Substantia nigra (tissue), 51 donors: ENCODE measurements at places on chromosomes 16 and 17.

GRCh38 chr17:57407287-57408070 lies 151.2 kb downstream of the MSI2 start:
- no peak for DNase-seq

GRCh38 chr17:33517746-33518145 lies 224.7 kb upstream of the ASIC2 start:
- DNase-seq: no peak

DNA sequence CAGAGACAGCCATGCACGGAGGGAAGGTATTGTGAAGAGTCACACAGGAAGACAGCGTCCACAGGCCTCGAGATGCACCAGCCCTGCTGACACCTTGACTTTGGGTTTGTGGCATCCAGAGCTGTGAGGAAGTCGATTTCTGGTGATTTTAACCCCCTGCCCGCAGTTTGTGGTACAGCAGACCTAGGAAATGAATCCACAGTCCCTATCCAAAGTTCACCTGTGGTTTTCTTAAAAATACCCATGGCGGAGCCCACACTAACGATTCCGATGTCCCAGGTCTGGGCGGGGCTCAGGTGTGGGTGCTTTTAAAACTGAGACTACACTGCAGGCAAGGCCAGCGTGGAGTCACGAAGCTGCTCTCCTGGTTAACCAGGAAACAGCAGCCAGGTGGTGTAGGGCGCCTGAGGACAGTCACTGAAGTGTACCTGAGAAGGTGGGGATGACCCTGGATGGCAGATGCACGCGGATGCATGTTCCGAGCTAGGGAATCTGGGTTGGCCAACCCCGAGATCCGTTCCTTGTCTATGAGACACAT lies 14.4 kb upstream of the MEAK7 start:
- DNase-seq: no peak

DNA sequence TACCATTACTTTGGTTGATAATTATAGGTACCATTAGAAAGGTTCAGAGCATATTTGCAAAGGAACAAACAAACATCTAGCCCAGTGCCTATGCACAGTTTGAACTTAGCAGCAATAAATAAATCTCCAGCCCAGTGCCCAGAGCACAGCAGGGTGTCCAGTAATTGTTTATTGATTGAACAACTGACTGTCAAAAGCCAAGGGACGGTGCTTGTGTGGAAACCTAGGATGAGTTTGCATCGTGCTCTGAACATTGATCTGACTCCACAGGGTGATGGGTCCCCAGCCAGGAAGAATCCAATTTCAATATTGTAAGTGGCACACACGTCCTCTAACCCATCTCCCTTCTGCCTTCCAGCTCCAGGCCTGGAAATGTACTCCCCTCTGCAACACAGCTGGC lies 625.5 kb upstream of the C16orf82 start:
- DNase-seq: no peak

DNA sequence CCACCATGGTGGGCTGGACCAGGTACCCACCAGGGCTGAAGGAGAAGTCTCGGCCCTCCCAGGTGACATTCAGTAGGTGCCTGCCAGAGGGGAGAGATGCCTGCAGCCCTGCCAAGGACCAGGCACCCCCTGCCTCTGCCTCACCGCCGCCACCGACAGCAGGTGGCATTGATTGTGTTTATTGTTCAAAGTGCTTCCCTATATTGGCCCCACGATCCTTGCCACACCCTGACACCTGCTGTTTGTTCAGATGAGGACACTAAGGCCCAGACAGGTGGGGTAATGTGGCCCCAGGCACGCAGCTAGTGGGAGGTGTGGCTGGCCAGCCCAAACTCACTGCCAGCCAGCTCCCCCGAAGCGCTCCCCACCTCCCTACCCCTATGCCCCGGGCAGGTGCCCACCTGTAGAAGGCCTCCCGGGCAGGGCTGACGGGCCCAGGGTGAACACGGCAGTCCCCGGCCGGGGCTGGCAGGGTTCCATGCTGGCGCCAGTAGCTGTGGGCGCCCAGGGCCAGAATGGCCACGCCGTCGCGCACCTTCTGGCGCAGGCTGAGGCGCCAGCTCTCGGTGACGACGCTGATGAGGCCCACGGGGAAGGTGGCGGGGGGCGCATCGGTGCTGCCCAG lies 8.0 kb downstream of the GRIN2C start:
- DNase-seq: no peak

- no peak for DNase-seq
Observed at GRCh38 chr17:16286947-16287562, 66.2 kb downstream of the CENPV start.

GRCh38 chr17:45755050-45755449 lies 29.1 kb upstream of the CRHR1 start:
- DNase-seq: no peak

GRCh38 chr17:63785556-63785955 lies 11.6 kb downstream of the DDX42 start:
- no peak for DNase-seq

DNA sequence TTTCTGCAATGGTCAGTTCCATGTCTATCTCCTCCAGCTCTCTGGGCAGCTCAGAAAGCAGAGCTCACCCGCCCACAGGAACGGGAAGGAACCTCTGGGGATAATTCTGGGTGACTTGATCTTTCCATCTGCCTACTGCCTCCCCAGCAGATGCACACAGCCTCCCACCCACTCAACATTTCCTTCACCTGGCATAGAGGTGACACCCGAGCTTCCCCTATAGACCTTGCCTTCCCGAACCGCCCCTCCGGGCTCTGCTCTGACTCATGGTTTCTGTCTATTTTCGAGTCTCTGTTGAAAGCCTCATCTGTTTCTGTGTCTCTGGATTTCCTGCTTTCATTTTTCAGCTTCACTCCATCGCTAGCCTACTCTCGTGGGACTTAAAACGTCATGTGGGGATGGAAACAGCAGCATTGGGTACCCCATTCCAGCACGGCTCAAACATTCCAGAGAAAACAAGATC lies 11.4 kb downstream of the GGA3 start:
- no peak for DNase-seq

GRCh38 chr17:7710301-7710700 lies 5.3 kb downstream of the EFNB3 start:
- DNase-seq: no peak

DNA sequence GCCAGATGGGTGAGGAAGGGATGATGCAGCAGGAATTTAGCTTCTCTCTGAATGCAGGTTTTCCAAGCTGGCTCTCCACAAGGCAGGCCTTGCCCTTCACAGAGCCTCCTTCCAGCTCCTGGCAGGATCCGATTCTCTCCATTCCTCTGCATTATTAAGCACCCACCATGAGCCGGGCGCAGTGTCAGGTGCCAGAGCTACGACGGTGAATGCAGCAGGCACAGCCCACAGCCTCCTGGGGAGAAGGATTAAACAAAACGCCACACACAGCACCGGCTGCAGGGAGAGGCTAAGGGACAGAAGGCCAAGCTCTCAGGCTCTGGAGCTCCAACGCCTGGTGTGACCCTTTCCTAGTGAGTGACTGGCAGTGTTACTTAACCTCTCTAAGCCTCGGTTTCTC lies 7.1 kb upstream of the MT2A start:
- DNase-seq: no peak

DNA sequence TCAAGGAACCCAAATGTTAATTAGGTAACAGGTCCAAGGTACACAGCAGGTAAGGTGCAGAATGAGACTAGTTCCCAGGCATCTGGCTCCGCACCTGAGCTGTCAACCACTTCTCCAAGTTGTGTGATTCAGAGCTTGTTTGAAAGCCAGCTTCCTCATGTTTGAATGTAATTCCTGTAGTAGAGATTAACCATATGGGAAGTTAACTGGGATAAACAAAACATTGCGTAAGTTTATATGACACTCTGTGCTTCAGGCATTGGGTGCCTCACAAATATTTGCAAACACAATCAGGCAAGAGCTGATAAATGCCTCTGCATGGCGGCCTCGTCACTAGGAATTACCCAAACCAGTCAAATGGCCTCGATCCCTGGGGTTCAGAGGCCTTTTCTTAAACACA lies 27.9 kb upstream of the CPHXL start:
- DNase-seq: no peak

- DNase-seq: no peak
Observed at GRCh38 chr16:54699656-54700055, 231.0 kb upstream of the IRX5 start.

DNA sequence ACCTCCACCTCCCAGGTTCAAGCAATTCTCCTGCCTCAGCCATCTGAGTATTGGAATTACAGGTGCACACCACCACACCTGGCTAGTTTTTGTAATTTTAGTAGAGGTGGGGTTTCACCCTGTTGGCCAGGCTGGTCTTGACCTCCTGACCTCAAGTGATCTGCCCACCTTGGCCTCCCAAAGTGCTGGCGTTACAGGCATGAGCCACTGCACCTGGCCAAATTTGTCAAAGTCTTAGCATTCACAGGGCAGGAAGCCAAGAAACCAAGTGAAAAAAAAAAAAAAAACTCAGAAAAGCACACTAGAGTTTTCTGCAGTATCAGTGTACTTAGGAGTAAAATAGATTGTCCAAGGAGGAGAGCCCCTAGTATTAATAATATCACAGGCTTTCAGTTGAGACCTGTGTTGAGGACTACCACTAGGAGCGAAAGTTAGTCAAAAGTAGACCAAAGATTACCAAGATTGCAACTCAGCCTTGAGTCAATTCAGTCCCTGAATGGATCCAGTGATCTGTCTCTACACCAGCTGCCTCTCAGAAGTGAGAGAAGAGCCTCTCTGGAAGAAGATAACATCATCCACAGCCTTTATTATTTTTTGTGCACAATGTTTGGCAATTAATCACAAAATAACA lies 159.7 kb downstream of the CEP112 start:
- DNase-seq: no peak

- DNase-seq: no peak
Observed at GRCh38 chr17:2064520-2064971, 9.6 kb downstream of the HIC1 start.

DNA sequence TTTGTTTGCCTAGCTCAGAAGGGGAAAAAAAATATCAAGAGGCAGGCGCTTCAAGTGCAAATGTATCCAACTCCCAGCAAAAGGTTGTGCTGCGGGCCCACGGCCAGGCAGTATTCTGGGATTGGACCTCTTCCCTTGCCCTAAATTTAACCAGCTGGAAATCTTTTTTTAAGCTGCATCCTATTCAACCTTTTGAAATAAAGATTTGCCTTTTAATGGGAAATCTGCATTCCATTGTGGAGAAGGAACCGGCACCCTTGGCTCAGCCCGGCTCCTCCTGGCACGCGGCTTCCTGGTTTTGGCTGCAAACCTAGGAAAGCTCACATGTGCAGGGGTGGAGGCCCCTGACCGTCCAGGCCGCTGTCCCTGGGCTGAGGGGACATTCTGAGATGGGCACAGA lies 38.8 kb upstream of the ENPP7 start:
- DNase-seq: peak; percentile 23

GRCh38 chr16:30458561-30459394 lies 13.1 kb upstream of the SEPHS2 start:
- no peak for DNase-seq

- DNase-seq: no peak
Observed at GRCh38 chr17:34481779-34482178, 97.6 kb upstream of the TMEM132E start.

- DNase-seq: no peak
Observed at GRCh38 chr17:74649909-74650308, 26.4 kb upstream of the CD300E start.

GRCh38 chr17:957856-958421 lies 21.6 kb downstream of the NXN start:
- DNase-seq: no peak

GRCh38 chr16:66416939-66417700 lies 10.0 kb upstream of the BEAN1 start:
- no peak for DNase-seq

DNA sequence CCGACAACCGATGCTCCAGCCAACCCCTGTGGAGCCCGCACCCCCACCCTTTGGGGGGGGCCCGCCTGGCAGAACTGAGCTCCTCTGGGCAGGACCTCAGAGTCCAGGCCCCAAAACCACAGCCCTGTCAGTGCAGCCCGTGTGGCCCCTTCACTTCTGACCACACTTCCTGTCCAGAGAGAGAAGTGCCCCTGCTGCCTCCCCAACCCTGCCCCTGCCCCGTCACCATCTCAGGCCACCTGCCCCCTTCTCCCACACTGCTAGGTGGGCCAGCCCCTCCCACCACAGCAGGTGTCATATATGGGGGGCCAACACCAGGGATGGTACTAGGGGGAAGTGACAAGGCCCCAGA lies 17.9 kb downstream of the NGFR start:
- DNase-seq: no peak

GRCh38 chr17:66767154-66767933 lies 67.6 kb upstream of the CACNG5 start:
- DNase-seq: no peak

- no peak for DNase-seq
Observed at GRCh38 chr17:50277357-50277754, 3.1 kb downstream of the TMEM92 start.

GRCh38 chr16:10541366-10541765 lies 39.0 kb downstream of the EMP2 start:
- no peak for DNase-seq

DNA sequence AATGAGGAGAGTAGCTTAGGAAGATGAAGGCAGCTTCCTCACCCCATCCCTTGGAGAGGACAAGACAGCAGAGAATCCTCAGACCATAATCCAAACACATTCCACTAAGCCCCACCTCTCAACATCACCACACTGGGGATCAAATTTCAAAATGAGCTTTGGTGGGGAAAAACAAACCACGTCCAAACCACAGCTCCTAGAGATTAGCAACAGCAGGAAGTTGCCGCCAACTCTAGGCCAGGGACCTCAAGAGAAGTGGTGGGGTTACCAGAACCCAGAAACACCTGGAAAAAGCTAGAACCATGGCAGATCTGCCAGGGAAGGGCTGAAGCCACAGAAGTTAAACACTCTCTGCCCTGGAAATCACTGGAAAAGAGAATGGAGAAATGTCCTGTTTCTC lies 571.6 kb downstream of the HS3ST4 start:
- no peak for DNase-seq

- no peak for DNase-seq
Observed at GRCh38 chr17:62625184-62625869, 2.1 kb upstream of the MRC2 start.

- DNase-seq: peak; percentile 38
Observed at GRCh38 chr16:58511933-58512815, 3.1 kb upstream of the SETD6 start.

DNA sequence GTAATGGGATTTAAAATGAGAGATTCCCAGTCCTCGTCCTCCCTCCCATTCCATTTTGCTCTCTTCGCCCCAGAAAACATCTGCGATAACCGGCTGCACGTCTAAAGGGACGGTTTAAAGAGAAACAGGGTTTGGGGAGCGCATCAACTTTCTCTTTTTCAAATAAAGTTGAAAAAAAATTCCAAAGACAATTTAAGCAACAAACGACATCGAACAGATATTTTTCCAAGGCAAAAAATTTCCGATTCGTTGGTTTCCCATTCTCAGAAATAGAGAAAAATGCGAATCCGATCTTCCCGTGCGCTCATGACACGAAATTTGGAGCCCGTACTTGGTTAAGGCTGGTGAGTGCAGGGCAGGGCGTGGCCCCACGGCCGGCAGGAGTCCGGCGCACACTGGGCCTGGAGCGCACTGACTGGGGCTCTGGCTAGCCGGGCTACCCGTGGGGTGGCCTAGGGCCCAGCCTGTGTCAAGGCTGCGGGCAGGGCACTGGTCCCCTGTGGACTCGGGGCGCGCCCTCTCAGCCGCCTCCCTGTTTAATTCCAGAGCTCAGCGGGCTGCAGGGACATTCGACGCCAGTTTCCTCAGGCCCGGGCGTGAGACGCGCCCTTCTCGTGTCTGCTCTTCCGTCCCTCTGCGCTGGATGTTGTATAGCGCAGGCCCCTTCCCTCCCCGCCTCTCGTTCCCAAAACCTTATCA lies 17.9 kb upstream of the ZFHX3 start:
- DNase-seq: no peak

- DNase-seq: no peak
Observed at GRCh38 chr16:8740775-8741355, 56.6 kb downstream of the TMEM186 start.

- DNase-seq: no peak
Observed at GRCh38 chr16:20916942-20917341, 16.4 kb downstream of the LYRM1 start.
